Lung (tissue), 17 donors: ENCODE measurements at places on chromosomes 5 and 9. TPM values are rescaled to one million over a fixed set of nuclear protein-coding genes. Genes with fewer than 3 reads are reported as not detected.
A peak's percentile ranks its signal among the peaks of the same experiment; 100 is the strongest.

Gene FOXD4L6
- total RNA-seq, result 0.31 TPM

Gene CCDC192
- total RNA-seq, result not detected

Gene PRDM9
- total RNA-seq, result not detected

Gene ZNF618
- 16.3 TPM for total RNA-seq

Gene TRPM3
- 0.49 TPM for total RNA-seq

Gene LHX3
- not detected for total RNA-seq

- no peak overlapping the region for H3K4me3 ChIP-seq
- peak overlapping the region; percentile 90 for H3K27ac ChIP-seq
- no peak for DNase-seq
- H3K27me3 ChIP-seq, result no peaks in the 10 kb centered on the region
These were observed 4.6 kb upstream of the PHYHD1 start for GRCh38 chr9:128916204-128916603.

- no peaks in the 10 kb centered on the region for H3K27me3 ChIP-seq
- H3K27ac ChIP-seq, result no peak overlapping the region
- DNase-seq, result no peak
- peaks cover 3% of the 10 kb centered on the region for H3K4me1 ChIP-seq
- H3K36me3 ChIP-seq, result no peaks in the 10 kb centered on the region
These were observed 230.5 kb downstream of the PIK3R1 start for GRCh38 chr5:68446070-68446357.

DNA sequence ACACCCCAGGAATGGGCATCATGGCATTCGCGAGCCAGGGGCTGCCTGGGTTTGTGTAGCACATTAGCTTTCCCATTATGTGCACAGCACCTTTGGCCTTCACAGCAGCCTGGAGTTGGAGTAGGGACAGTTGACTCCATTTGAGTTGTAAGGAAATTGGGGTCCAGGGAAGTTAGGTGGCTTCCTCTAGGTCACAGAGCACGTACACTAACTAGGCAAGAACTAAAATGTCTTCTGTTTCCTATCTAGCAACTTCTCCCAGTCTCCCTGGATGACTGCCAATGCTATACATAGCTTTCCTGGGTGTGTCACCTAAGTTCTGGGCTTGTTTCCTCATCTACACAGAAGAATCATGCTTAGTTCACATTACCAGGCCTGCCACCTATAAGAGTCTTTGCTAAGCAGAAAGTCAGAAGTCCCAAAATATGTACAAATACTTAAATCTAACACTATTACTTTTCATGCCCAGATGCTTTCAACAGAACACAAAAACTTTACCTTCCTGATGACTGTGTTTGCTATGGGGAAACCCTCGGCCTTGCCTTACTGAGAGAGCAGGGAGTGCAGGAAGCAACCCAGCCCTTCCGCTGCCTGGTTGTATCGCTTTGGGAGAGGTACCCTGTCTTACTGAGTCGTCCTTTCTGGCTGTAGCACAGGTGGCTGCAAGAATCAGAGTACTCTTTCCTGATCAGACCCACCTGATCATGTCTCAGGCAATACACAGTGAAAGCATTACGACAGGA is 12.0 kb downstream of the MACROH2A1 start:
- no peaks in the 10 kb centered on the region for H3K27me3 ChIP-seq
- no peak for DNase-seq
- no peak overlapping the region for H3K4me3 ChIP-seq
- peak overlapping the region; percentile 92 for H3K27ac ChIP-seq
- H3K36me3 ChIP-seq, result peaks cover 55% of the 10 kb centered on the region

DNA sequence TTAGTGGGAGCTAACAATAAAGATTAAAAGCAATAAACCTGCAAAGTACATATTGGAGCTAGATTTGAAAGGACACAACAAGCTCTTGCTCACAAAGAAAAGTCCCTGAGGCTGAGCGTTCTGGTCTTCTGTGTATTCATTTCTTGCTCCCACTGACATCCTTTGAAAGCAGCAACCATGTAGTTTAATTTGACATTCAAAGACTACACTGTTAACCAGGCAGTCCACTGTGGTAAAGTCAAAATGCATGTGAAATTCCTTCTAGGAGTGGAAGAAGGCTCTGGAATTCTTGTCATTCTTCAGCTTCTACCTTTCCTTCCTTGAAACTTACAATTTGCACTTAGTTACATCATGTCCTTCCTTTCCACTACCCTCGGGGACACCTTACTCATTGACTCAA is 480.7 kb downstream of the CSNK1G3 start:
- H3K27me3 ChIP-seq, result no peaks in the 10 kb centered on the region
- no peaks in the 10 kb centered on the region for H3K4me1 ChIP-seq
- no peaks in the 10 kb centered on the region for H3K36me3 ChIP-seq
- no peak overlapping the region for H3K4me3 ChIP-seq
- no peak overlapping the region for H3K27ac ChIP-seq

GRCh38 chr5:122141751-122142150 is 12.4 kb downstream of the ZNF474 start:
- H3K27ac ChIP-seq, result no peak overlapping the region
- H3K36me3 ChIP-seq, result no peaks in the 10 kb centered on the region
- H3K4me1 ChIP-seq, result no peaks in the 10 kb centered on the region
- no peak overlapping the region for H3K4me3 ChIP-seq

GRCh38 chr9:79711874-79712273 is 140.1 kb downstream of the TLE4 start:
- no peak overlapping the region for H3K27ac ChIP-seq
- H3K4me3 ChIP-seq, result no peak overlapping the region
- H3K27me3 ChIP-seq, result no peaks in the 10 kb centered on the region
- H3K36me3 ChIP-seq, result peaks cover 19% of the 10 kb centered on the region
- no peaks in the 10 kb centered on the region for H3K4me1 ChIP-seq

- no peaks in the 10 kb centered on the region for H3K36me3 ChIP-seq
- H3K4me1 ChIP-seq, result peaks cover 26% of the 10 kb centered on the region
- H3K27me3 ChIP-seq, result no peaks in the 10 kb centered on the region
- no peak overlapping the region for H3K27ac ChIP-seq
- no peak overlapping the region for H3K4me3 ChIP-seq
- DNase-seq, result peak; percentile 42
These were observed 162.3 kb downstream of the FGF18 start for GRCh38 chr5:171581781-171582180.

GRCh38 chr9:83934569-83935275 is 13.5 kb upstream of the KIF27 start:
- H3K27me3 ChIP-seq, result no peaks in the 10 kb centered on the region
- H3K4me1 ChIP-seq, result no peaks in the 10 kb centered on the region
- H3K4me3 ChIP-seq, result no peak overlapping the region
- peak overlapping the region; percentile 6 for H3K27ac ChIP-seq
- DNase-seq, result no peak
- H3K36me3 ChIP-seq, result peaks cover 4% of the 10 kb centered on the region

DNA sequence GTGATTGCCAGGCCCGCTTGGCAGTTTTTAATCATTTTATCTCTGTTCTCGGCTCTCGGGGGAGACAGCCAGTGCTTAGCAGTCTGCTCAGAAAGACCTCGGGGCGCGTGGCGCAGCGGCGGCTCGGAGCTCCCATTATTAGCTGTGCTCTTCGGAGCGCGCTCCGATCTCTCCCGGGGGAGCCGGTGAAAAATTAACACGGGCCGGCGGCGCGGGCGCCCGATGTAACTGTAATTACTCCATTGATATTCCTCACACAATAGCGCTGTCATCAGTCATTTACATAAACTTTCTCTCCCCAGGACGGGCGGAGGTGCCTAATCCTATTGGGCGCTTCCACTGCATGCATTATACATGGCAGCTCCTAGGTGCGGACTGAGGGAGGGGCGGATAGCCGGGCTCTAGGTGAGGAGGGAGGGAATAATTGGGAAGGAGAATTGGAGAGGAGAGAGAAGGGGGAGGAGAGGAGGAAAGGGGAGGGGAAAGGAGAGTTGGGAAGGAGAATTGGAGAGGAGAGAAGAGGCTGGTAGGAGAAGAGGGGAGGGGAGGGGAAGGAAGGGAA is 24.9 kb downstream of the LMX1B start:
- H3K4me3 ChIP-seq, result no peak overlapping the region
- H3K4me1 ChIP-seq, result no peaks in the 10 kb centered on the region
- H3K27ac ChIP-seq, result no peak overlapping the region
- no peaks in the 10 kb centered on the region for H3K36me3 ChIP-seq
- no peak for DNase-seq

DNA sequence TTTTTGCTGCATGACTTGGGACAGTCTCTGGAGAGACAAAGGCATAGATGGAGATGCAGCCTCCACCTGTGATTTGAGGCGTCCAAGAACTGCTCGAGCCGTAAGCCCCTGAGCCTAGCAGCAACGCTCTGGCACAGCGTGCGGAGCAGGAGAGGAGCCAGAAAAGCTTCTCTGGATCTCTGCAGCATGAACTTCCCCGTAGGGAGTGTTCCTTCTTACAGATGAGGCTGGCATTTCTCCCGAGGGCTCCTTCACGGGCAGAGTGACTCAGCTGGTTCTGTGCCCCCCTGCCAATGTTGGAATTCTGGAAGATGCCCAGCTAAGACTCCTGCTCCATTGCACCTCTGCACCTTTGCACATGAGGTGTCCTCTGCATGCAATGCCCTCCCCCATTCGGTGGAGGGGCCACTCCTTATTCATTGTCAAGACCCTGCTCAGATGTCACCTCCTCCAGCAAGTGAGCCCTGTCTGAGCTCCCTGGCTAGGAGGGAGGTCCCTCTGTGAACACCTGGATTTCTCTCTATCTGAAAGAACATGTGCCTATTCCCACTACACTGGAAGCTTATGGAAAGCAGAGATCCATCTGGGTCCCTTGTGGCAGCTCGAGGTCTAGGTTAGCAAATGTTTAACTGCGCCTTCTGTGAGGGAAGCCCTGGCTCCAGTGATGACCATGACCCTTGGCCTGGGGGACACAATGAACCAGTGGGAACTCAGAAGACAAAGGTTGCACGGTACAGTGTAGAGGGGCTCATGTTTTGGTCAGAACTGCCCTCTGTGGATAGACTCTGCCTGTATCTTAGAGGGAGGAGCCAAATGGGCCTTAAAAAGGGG is 39.6 kb downstream of the SH3PXD2B start:
- peaks cover 64% of the 10 kb centered on the region for H3K4me1 ChIP-seq
- no peaks in the 10 kb centered on the region for H3K27me3 ChIP-seq
- H3K36me3 ChIP-seq, result peaks cover 5% of the 10 kb centered on the region

GRCh38 chr5:66909364-66909763 is 287.2 kb downstream of the CD180 start:
- DNase-seq, result no peak
- H3K27me3 ChIP-seq, result no peaks in the 10 kb centered on the region
- H3K27ac ChIP-seq, result no peak overlapping the region

DNA sequence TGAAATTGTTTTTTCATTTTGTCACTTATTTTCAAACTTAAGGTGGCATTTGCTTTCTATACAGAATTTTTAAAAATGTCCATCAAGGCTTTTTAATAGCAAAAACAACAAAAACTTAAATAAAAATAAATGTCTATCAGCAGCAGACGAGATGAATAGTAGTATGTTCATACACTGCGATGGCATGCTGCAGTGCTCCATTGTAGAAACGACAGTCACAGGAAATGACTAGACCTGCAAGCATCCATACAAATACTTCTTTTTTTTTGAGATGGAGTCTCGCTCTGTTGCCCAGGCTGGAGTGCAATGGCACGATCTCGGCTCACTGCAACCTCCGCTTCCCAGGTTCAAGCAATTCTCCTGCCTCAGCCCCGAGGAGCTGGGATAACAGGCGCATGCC is 41.4 kb downstream of the COL23A1 start:
- no peak for DNase-seq
- H3K36me3 ChIP-seq, result no peaks in the 10 kb centered on the region

- H3K4me1 ChIP-seq, result no peaks in the 10 kb centered on the region
- no peaks in the 10 kb centered on the region for H3K27me3 ChIP-seq
These were observed 230.4 kb downstream of the DOCK8 start for GRCh38 chr9:445033-445432.

DNA sequence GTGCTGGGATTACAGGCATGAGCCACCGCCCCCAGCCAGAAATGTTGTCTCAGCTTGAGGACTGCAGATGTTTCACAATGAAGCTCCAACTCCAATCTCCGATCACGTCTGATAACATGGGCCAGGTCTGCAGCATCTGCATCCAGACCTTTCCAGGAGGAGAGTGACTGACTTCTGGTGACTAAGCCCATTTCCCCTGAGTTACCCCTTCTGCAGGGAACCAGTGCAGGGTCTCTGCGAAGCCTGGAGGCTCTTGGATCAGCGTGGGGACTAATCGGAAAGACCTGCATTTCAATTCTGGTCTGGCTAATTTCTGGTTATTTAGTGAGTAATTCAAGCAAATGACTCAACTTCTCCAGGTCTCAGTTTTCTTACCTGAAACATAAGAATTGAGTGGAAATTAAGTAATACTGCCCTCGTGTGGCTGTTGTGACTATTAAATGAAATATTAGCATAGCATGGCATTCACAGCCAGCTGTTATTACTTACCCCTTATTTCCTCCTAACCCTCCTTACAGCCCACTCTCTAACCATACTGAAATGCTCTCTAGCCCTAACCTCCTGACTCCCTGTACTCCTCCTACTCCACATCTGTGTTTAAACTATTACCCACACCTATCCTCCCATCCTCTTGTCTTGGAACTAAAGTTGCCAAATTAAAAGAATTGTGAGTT is 2.2 kb upstream of the GNPDA1 start:
- DNase-seq, result peak; percentile 62
- no peaks in the 10 kb centered on the region for H3K36me3 ChIP-seq
- H3K27ac ChIP-seq, result no peak overlapping the region
- no peaks in the 10 kb centered on the region for H3K27me3 ChIP-seq
- no peak overlapping the region for H3K4me3 ChIP-seq
- no peaks in the 10 kb centered on the region for H3K4me1 ChIP-seq

- DNase-seq, result no peak
- H3K27ac ChIP-seq, result no peak overlapping the region
- no peak overlapping the region for H3K4me3 ChIP-seq
- H3K4me1 ChIP-seq, result peaks cover 27% of the 10 kb centered on the region
- H3K36me3 ChIP-seq, result peaks cover 16% of the 10 kb centered on the region
- H3K27me3 ChIP-seq, result no peaks in the 10 kb centered on the region
These were observed 6.2 kb downstream of the SURF2 start for GRCh38 chr9:133362359-133363044.

- H3K4me3 ChIP-seq, result no peak overlapping the region
- DNase-seq, result no peak
- H3K27me3 ChIP-seq, result no peaks in the 10 kb centered on the region
- no peaks in the 10 kb centered on the region for H3K4me1 ChIP-seq
- H3K27ac ChIP-seq, result no peak overlapping the region
These were observed 25.5 kb downstream of the GOLM1 start for GRCh38 chr9:86073839-86074238.

- no peaks in the 10 kb centered on the region for H3K27me3 ChIP-seq
- H3K27ac ChIP-seq, result peak overlapping the region; percentile 51
- peak; percentile 68 for DNase-seq
- H3K4me3 ChIP-seq, result peak overlapping the region; percentile 20
These were observed 1.0 kb upstream of the TLE1 start for GRCh38 chr9:81690251-81690851.
